ENCODE measurements at places on chromosomes 1 and 21.

DNA sequence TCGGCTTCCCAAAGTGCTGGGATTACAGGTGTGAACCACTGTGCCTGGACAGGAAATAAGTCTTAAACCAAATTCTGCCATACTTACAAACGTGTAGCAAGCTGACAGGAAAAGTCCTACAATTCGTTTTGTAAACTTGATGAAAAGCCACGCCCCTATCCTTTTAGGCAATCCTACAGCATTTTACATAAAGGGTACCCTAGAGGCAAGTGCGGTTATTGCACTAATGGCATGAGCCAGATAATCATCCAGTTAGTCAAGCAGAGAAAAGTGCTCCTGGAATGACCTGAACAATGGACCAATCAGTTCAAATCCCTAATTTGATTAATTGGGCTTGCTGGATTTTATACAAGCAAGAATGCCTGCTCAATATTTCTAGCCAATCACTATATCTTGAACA, 338.2 kb downstream of the KIF26B start:
- no peak for DNase-seq

- DNase-seq: no peak
Observed at GRCh38 chr1:223233410-223234169, 90.5 kb upstream of the TLR5 start.

GRCh38 chr1:23793861-23794731, 3.2 kb downstream of the LYPLA2 start:
- no peak for DNase-seq

GRCh38 chr1:225754940-225755641, 22.5 kb upstream of the SRP9 start:
- DNase-seq: no peak

GRCh38 chr1:50139339-50140181, 30.8 kb downstream of the ELAVL4 start:
- no peak for DNase-seq

GRCh38 chr1:6577831-6578525, 1.8 kb upstream of the ZBTB48 start:
- no peak for DNase-seq
